AG08395 (cell line): ENCODE measurements at places on chromosomes 7 and 10.

GRCh38 chr7:22551768-22552513, 52.0 kb upstream of the STEAP1B start:
- no peak for DNase-seq

DNA sequence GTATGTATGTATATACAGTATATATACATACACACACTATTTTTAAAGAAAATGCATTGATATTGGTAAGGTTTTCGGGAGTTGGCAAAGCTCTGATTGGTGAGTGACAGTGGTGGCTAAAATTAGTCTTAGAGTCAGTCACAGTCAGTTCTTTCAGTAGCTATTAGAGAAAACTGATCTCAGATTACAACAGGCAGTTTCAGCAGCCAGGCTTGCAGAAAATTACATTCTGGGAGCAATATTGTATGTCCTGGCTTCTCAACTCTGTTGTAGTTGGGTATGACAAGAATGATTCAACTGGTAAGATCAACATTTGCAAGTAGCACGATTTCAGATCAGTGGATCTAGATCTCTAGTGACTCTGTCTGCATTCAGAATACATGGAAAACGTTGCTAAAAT, 897.9 kb upstream of the AUTS2 start:
- DNase-seq: no peak

DNA sequence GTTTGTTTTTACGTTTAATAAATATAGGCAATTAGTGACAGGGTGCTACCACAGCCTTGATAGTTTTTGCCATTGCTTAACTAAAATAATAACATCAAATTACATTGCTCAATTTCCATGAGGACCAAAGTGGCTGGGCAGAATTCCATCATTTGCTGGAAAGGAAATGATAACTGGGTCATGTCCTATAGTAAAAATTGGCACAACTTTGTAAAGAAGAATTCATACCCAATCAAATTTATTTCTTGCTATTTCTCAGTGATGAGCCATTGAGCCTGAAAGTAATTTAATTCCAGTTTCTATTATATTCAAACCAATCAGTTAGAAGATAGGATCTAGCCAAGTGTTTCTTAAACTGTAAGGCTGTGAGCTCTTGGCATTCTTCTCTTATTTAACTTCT, 102.2 kb upstream of the CTTNBP2 start:
- DNase-seq: no peak

GRCh38 chr7:782718-783449, 49.4 kb upstream of the SUN1 start:
- DNase-seq: no peak

DNA sequence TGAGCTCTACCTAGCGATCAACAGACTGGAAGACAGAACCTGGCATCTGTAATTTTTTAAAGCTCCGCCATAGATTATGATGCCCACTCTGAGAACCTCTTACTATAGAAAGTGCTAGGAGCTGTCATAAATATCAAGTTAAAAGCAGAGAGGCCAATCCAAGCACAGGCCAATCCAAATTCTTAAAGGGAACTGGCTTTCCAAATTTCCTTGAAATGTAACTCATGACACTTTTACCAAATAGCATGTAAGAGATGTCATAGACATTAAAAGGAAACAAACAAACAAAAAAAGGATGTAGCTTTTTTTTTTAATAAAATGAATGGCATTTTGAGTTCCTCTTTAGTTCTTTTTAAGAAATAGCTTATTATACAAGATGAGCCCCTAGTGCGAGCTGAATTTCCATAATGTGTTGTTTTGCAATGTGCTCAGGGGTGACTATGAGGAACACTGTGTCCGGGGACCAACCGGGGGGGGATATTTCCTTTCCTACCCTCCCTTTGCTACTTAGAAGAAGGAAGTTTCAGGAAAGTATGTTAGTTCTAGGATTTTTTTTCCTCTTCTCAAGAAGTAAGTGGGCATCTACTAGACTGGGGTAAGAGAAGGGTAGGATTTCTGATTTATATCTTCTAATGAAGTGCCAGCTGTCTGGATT, 23.7 kb upstream of the MRC1 start:
- DNase-seq: no peak

- DNase-seq: no peak
These were observed 701 bp upstream of the CUL1 start for GRCh38 chr7:148698007-148698396.

- no peak for DNase-seq
These were observed 26.2 kb downstream of the MTPN start for GRCh38 chr7:135950972-135951371.

DNA sequence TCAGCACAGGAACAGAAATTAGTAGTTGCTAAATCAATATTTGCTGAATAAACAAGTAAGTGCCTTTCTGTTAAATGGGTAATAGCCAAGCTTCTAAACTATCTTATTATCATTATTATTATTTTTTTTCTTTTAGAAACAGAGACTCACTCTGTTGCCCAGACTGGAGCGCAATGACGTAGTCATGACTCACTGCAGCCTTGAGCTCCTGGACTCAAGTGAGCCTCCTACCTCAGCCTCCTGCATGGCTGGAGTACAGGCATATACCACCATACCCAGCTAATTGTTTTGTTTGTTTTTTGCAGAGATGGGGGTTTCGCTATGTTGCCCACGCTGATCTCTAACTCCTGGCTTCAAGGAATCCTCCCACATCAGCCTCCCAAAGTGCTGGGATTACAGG, 12.3 kb upstream of the ELN start:
- no peak for DNase-seq

DNA sequence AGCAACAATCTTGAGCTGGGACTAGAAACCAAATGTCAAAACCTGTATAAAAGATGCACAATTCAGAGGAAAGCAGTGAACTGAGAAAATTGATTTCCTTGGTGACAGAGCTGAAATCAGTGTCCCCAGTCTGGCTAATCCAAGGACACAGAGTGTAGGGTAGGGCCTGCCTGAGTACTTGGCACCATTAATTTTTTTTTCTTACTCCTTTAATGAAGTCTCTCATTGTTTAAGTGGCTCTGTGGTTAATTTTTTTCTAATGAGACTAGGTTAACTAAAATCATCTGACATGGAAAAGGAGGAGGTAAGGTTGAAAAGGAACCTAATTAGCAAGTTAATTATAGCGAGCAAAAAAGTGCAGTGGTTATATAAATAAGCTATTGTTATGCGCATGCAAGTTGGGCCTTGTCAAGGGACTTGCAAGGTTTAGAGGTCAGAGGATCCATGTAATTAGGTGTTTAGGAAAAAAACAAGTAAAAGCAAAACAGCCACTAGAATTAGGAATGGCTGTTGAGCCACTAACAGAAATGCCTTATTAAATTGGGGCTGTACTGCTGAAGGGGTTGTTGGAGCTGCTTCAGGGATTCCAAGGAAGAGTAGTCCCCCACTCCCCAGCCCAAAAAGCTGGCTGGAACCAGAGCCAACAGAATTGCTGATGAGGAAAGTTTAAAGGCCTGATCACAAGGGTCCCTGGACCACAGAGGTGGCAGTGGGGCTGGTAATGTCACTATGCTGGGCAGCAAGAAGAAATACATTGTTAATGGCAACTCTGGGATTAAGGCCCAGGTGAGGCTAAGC, 58.9 kb upstream of the STRIP2 start:
- no peak for DNase-seq

GRCh38 chr10:30986053-30986555, 45.6 kb downstream of the ZNF438 start:
- DNase-seq: no peak

GRCh38 chr7:23044581-23044980, 30.7 kb upstream of the HYCC1 start:
- no peak for DNase-seq

GRCh38 chr7:132097550-132098134, 478.6 kb downstream of the PLXNA4 start:
- DNase-seq: no peak

GRCh38 chr7:24403557-24403956, 119.6 kb downstream of the NPY start:
- no peak for DNase-seq

DNA sequence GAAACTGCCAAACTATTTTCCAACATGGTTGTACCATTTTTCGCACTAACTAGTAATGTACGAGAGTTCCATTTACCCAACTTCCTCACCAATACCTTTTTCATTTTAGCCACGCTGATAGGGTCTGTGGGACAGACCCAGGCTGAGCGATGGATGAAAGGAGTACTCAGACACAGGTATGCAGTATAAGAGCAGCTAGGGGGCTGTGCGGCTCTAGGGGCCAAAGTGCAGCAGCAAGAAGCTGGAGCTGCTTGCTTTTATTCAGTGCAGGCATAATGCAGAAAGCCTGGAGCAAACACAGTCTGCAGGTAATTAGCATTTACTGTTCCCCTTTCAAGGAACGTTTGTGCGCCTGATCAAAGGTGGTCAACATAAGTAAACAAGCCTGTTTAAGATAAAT, 21.0 kb downstream of the UCMA start:
- DNase-seq: no peak

DNA sequence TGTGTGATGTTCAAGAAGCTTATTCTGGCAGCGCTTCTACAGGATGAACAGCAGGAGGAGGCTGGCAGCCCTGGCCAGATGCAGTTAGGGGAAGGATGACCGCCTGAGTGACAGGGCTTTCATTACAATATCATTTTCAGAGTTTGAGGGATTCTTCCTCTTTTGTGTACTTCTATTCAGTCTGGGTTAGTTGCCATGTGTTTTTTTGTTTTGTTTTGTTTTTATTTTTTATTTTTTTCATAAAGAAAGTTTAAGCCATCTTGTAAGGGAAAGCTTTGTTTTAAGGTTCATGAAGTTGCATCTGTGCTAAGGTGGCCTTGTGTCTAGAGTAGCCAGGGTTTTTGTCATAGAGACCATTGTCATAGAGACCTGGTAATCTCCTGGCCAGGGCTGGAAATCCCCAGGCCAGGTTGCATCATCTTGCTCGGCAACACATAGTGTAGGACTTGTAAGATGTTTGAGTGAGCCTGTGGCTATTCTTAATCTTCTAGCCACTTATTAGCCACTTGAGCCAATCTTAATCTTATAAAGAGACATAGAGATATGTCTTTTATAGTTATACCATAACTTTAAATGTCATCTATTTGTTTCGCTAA, 230.5 kb upstream of the TMEM229A start:
- DNase-seq: no peak

GRCh38 chr7:37281368-37282092, 167.1 kb downstream of the ELMO1 start:
- no peak for DNase-seq
